ENCODE measurements at places on chromosomes 12 and 14. TPM values are rescaled to one million over a fixed set of nuclear protein-coding genes. Genes with fewer than 3 reads are reported as not detected.

The CRACR2A gene
- total RNA-seq: 165 TPM

The TAS2R8 gene
- not detected for total RNA-seq

The CEBPE gene
- not detected for total RNA-seq

The MLH3 gene
- total RNA-seq: 24.5 TPM

The RNASE8 gene
- total RNA-seq: not detected

The PPM1H gene
- 2.5 TPM for total RNA-seq

The KLRD1 gene
- 8.6 TPM for total RNA-seq

The CSRP2 gene
- total RNA-seq: 7.4 TPM

The TAS2R14 gene
- not detected for total RNA-seq

The MLEC gene
- 118 TPM for total RNA-seq

The ARHGEF25 gene
- total RNA-seq: 35.9 TPM

The ARHGEF40 gene
- 62.1 TPM for total RNA-seq

The TAS2R50 gene
- 7.1 TPM for total RNA-seq

The TPPP2 gene
- not detected for total RNA-seq

The B3GNT4 gene
- total RNA-seq: not detected

The GALNT8 gene
- total RNA-seq: 43.2 TPM

The RIMBP2 gene
- 17.3 TPM for total RNA-seq

The PRKD1 gene
- 3.8 TPM for total RNA-seq

Data from transverse colon (tissue), 4 donors.